Neuronal stem cell (in vitro differentiated cells): ENCODE measurements at places on chromosomes 1 and 21.

DNA sequence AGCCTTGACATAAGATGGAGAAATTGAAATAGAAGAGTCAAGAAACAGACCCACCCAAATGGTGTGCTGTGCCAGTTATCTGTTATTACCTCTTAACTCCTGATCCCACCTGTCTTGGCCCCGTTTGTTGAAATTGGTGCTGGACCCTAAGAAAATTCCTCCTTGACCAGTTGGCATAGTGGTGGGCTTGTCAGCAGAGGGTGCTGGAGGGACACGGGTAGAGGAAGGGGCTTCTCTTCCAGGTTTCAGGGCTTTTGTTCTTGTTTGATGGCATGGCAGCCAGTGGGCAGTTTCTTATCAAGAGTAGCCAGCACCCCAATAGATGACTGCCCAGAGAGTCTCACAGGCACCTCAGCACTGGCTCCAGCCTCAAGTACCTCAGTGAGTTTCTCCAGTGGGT is 51.6 kb downstream of the PCBP3 start:
- peak; percentile 18 for DNase-seq

DNA sequence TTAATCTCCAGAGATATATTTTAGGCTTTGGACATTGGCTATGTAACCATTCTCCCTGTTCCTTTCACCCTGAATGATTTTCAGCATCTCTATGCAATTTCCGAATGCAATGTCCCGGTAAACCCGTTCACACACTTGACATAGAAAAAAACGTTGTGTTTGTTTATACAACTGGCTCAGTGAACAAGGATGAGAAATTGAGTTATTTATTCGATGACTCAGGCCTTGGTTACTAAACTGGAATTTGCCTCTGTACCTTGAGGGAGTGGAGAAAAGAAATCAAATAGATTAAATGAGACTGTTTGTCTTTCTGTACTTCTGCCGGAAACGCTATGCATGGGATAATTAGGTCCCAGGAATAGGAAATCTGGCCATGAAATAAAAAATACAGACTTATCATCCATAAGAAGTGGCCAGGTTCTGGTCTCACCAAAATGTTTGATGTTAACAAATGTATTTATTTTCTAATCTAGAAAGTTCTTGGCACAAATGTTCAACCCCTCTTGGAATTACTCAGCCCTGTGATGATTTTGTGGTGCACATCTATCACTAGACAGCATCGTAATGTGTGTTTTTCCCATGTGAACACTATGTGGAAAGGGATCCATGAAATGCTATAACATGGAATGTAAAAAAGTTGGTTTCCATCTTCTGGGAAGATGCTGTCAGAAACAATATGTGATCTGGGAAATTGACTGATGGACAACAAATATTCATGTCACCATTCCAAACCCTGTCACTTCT is 253.9 kb downstream of the DUSP10 start:
- no peak for DNase-seq

DNA sequence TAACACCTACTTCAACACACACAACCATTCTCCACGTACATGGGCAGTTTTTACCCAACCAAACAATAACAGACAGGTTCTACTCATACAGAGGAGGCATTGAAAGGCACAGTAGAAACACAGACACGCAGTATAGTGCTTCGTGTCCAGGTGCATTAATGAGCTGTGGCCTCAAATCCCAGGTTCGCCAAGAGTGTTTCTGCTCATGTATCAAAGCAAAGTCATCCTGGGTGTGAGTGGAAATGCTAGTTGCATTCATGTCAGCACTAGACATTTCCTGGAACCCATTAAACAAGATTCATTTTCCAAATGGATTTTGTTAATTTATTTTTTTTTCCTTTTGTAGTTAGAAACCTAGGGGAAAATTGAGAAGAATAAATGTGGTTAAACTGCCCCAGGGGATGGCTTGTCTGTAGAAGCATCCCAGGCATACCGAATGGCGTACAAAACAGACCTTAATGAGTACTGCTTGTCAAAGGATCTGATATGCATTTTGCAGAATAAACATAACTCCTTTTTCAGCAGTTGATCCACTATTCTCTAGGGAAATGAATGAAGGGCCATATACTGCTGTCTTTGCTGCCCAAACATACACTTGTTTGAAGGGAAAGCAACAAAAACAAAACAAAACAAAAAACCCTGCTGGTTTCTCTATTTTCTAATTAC is 298.6 kb upstream of the ST6GALNAC5 start:
- DNase-seq: no peak

DNA sequence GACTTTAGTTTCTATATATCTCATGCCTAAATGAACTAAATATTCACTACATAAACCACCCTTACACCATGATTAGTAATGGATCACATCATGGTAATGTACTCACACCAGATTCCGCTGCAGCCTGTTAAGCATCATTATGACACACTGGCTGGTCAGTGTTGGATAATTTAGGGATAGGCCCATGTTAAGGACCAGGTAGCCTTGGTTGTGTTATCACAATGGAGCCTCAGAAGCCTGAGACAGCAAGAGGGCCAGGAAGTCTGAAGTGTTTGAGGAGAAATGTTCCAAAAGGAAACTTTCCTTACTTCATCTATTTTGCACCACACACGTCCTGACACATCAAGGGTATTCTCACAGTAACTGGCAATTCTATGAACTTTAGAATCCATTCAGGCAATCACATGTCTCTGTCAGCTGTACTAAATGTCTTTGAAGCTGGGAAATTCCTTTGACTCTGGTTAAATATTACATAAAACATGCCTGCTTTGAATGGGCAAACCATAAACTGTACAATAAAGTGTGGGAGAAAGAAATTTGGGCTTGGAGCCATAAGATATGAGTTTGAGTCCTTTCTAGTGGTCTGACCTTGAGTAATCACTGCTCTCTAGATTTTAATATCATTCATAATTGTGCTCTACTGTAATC is 105.3 kb upstream of the DPT start:
- DNase-seq: no peak

- no peak for DNase-seq
These were observed 74.0 kb upstream of the ADAMTS5 start for GRCh38 chr21:27040738-27041469.

- DNase-seq: no peak
These were observed 569 bp downstream of the RNF207 start for GRCh38 chr1:6206520-6206855.

GRCh38 chr1:198558402-198558801 is 17.9 kb upstream of the ATP6V1G3 start:
- DNase-seq: no peak

DNA sequence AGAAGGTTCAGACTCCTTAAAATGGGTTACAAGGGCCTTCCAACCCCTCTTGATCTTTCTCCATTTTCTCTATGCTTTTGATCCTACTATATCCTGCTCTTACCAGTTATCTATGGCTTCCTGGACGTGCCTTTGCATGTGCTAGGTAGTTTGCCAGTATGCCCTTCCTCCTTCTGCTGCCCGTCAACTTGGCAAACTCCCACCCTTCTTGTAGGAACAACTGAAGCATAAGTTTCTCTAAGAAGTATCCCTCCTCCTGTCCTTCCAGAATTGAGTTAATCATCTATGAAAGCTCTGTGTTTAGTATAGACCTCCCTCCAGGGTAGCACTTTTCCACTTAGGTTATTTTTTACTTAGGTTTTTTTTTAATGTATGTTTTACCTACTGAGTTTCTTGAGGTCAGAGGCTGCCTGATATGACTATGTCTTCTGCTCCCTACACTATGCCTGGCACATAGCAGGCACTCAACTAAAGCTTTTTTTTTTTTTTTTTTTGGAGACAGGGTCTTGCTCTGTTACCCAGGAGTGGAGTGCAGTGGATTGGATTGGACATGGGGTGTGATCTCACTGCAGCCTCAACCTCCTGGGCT is 10.0 kb upstream of the IGSF3 start:
- DNase-seq: no peak

DNA sequence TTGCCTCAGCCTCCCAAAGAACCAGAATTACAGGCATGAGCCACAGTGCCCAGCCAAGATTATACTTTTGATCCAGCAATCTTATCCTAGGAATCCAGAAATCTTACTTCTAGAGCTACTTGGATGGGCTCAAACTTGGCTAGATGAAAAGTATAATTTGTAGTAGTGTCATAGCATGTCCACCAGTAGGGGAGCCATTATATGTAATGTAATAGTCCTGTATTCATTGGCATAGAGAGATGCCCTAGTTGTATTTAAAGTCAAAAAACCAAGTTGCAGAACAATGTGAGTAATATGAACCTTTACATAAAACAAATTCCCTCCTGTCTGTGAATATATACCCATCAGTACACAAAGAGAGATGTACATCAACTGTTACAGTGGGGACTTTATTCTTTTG is 83.9 kb downstream of the NOS1AP start:
- no peak for DNase-seq
